ENCODE measurements at places on chromosomes 3 and 15. TPM values are rescaled to one million over a fixed set of nuclear protein-coding genes. Genes with fewer than 3 reads are reported as not detected.

DNA sequence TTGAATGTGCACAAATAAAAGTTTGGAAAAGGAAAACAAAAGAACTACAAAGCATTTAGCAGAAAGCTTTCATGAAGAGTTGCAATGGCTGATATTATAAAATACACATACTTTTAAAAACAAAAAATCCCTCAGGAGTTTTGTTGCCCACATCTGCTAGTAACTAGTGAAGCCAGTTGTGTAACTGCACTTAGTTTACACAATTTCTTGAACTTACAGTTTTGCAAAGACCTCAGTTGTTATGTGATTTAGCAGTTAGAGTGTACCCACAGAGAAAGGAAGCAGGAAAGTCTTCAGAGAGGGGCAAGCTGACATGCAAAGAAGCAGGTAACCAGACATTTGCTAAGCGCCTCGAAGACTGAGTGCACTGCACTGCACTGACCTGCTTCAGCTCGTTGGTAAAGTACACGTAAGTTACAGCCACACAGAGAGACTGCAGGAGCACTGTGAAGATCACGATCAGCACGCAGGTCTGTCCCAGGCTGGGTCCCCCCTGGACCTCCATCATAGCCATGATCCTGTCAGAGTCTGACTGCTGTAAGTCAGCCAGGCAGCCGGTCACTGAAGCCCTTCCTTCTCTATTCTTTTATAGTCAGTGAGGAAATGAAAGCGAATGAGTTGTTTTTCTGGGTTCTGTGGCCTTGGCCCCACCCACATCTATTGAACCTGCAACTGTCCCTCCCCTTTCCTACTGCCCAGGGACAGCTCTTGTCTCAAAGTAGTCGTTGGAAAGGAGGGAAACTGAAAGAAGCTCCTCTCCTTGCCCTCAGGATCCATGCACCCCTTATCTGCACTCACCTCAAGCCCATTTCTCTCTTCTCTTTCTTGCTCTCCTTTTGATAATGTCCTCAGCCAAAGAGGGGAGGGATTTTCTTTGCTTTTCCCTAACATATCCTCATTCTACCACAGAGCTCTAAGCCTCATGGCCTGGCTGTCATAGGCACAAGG lies at the start of gene TNFSF10:
Gene TNFSF10, minus strand, starts transcription at position 560 of the 948 bp plus-strand sequence. Its CDS starts 46 bp downstream, at position 514.
- DNase-seq = no peak

DNA sequence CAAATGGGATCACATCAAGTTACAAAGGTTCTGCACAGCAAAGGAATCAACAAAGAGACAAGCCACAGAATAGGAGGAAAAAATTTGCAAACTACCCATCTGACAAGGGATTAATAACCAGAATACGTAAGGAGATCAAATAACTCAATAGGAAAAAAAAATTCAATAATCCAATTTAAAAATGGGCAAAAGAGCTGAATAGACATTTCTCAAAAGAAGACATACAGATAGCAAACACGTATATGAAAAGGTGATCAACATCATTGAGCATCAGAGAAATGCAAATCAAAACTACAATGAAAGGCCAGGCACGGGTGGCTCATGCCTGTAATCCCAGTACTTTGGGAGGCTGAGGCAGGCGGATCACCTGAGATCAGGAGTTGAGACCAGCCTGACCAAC lies 23.5 kb upstream of the CPEB1 start:
- DNase-seq = no peak

- no peak for DNase-seq
These were observed 21.7 kb downstream of the SH3BP5 start for GRCh38 chr3:15310491-15311370.

DNA sequence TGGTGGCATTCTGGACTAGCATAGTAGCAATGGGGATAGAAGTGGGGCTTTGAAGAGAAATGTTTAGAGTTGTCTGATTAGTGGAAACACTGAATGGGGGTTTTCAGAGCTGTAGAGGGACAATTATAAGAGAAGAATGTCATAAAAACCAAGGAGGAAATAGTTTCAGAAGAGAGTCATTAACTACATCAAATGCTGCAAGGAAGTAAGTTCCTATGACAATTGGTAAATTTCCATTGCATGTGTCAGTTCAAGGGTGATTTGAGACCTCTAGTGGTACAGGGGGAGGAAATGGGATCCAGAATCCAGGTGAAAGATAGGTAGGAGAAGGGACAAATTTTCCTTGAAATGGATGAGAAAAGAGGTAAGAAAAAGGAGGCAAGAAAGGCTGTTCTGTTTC lies 68.3 kb upstream of the TBC1D5 start:
- DNase-seq = no peak

- no peak for DNase-seq
These were observed 31.6 kb downstream of the SAXO2 start for GRCh38 chr15:82294061-82294690.

GRCh38 chr3:85584779-85585356 lies 626.1 kb downstream of the CADM2 start:
- no peak for DNase-seq

GRCh38 chr3:177308286-177308685 lies 111.0 kb upstream of the TBL1XR1 start:
- DNase-seq = no peak

DNA sequence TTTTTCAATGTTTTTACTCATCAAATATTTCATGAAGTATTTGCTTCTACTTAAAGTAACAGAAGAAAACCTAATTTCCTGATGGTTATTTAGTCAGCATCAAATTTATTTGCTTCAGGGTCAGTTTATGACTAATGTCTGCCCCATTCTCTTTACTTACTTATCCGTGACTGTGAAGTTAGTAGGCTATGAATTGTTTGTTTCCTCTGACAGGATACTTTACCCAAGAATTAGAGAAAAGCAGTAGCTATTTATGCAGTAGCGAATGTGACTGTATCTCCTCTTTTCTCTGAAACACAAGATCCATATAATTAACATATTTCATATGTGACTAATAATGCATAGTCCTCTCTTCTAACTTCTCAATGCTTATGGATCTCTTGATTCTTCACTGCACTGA lies 329.9 kb upstream of the ROBO1 start:
- no peak for DNase-seq

NR1I2 gene
- 1.4 TPM for total RNA-seq

DAZL gene
- total RNA-seq = not detected

U2SURP gene
- total RNA-seq = 129 TPM

LINGO1 gene
- 19.6 TPM for total RNA-seq
